ENCODE measurements at places on chromosomes 1 and 21. TPM values are rescaled to one million over a fixed set of nuclear protein-coding genes. Genes with fewer than 3 reads are reported as not detected.

The KRTAP12-2 gene
- polyA plus RNA-seq, result not detected

The ADAR gene
- polyA plus RNA-seq, result 15.4 TPM

The TNFAIP8L2 gene
- 4.0 TPM for polyA plus RNA-seq

The PAQR6 gene
- polyA plus RNA-seq, result 0.39 TPM

The SCP2 gene
- polyA plus RNA-seq, result 82.3 TPM

The ADPRS gene
- 23.0 TPM for polyA plus RNA-seq

The SLAMF1 gene
- polyA plus RNA-seq, result 0.44 TPM

The FAM72D gene
- 0.29 TPM for polyA plus RNA-seq

The COL6A1 gene
- 388 TPM for polyA plus RNA-seq

The C1QTNF12 gene
- polyA plus RNA-seq, result 2.3 TPM

The KRTAP12-1 gene
- polyA plus RNA-seq, result not detected

The C1orf87 gene
- not detected for polyA plus RNA-seq

The SHISA4 gene
- 75.8 TPM for polyA plus RNA-seq

The CACNA1S gene
- under 0.01 TPM for polyA plus RNA-seq

The DLGAP3 gene
- 0.10 TPM for polyA plus RNA-seq

The TMEM269 gene
- 0.01 TPM for polyA plus RNA-seq

The IFNLR1 gene
- 1.2 TPM for polyA plus RNA-seq

The AKNAD1 gene
- polyA plus RNA-seq, result 0.15 TPM

The SYTL1 gene
- 2.5 TPM for polyA plus RNA-seq

The DEPDC1 gene
- polyA plus RNA-seq, result 0.07 TPM

The PRELP gene
- polyA plus RNA-seq, result 15.3 TPM

The NUP210L gene
- polyA plus RNA-seq, result 0.07 TPM

The MCOLN3 gene
- polyA plus RNA-seq, result 0.13 TPM

The PADI3 gene
- not detected for polyA plus RNA-seq

The RCSD1 gene
- polyA plus RNA-seq, result 13.5 TPM

The C8A gene
- polyA plus RNA-seq, result not detected

The SYF2 gene
- 37.9 TPM for polyA plus RNA-seq

The S100A5 gene
- polyA plus RNA-seq, result not detected

The OLFML2B gene
- 1.0 TPM for polyA plus RNA-seq

The APCS gene
- polyA plus RNA-seq, result not detected
